ENCODE measurements at places on chromosomes 12 and 14.

DNA sequence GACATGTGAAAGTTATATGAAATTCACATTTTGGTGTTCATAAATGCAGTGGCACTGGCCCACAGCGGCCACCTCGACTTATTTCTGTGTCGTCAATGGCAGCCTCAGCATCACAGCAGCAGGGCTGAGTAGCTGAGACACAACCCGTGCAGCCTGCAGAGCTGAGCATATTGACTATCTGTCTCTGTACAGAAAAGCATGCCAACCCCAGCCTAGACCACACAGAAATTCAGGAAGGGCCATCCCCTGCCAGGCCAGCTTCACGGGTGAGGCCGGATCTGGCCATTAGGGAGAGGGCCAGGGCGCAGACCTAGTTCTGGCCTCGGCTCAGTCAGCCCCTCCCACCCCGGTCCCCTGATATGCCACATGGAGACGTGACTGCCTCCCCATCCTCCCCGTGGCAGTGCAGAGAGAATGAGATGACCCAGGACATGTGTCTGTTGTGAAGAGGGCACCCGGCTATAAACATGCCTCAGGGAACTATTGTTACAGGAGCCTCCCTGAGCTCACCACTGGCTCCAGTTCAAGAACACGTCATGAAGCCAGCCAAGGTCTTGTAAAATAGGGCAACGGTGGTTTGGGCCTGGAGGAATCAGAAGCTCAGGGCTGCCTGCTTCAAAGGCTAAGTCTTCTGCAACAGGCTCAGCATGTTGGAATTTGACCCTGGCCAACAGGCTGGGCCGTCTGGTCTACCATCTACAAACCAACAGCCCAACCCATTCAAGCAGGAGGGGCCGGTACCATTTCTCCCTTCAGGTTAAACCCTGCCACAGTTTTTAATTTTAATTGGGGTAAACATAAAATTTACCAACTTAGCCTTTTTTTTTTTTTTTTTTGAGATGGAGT, 25.5 kb downstream of the SCARB1 start:
- no peak for DNase-seq

- DNase-seq = no peak
Observed at GRCh38 chr12:52007158-52007921, 594 bp downstream of the TAMALIN start.

DNA sequence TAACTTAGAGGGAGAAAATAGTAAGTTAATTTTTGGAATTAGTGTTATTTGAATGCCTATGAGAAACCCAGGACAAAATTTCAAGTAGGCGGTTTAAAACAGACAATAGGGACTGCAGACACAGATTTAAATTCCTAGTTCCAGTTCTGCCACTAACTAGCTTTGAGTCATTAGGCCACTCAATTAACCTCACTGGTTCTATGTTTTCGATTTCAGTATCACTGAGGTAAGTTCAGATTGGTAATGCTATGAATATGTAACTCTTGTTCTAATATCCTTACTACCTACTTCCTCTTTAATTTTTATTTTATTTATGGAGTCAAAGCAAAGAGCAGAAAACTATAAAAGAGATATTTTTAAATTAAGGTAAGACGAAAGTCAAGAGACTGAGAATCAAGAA, 52.6 kb downstream of the GALC start:
- no peak for DNase-seq

- DNase-seq = no peak
Observed at GRCh38 chr12:100741084-100741711, 53.4 kb upstream of the ANO4 start.

DNA sequence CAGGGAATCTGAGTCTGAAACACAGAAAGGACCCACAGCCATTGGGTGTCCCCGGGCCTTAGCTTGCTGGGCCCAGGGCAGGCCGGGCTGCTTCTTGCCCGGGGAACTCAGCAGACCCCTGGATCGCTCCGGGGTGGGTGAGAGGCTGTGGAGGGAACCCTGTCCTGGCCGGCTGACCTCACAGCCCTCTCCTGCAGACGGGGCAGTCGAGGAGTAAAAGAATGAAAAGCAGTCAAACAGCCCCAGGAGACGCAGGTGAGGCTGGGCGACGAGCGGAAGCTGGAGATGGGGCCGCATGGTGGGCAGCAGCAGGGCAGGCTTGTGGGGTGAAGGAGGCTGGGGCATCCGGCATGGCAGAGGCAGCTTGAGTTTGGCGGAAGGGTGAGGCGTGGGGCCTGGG, 57.0 kb downstream of the KIF26A start:
- DNase-seq = no peak

GRCh38 chr12:121776190-121777098, 17.0 kb downstream of the RHOF start:
- no peak for DNase-seq

DNA sequence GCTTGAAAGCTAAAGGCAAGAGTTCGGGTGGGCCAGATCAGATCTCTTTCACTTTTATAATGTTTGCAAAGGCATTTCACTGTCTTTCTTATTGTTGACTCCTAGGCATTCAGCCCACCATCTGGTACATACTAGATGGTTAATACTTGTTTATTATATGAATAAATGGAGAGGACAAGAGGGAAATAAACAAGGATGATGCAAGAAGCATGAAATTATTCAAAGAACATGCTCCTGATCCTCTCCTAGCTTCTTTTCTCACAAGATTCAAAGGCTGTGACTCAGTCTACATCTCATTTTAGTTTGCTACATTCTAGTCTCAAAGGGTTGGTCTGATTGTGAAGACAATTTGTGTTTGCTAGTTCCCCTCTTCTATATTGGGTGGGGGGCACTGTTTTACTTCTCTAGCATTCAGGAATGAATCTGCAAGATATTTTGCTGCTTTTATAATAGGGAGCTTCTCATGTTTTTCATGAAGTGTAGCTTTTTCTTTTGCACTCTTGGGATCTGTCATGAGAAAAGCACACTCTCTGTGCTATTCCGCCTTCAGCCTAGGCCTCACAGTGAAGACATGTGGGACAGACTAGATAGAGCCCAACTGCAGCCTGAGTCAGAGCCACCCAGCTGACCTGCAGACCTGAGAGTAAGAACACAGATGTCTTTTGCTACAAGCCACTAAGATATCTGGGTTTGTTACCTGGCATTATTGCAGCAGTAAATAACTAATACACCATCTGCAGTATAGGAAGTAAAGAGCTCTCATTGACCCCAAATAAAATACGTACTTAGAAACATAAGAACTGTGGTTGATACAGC, 65.7 kb downstream of the PTHLH start:
- no peak for DNase-seq

GRCh38 chr14:90698379-90698869, 117.8 kb downstream of the TTC7B start:
- DNase-seq = no peak

GRCh38 chr12:33876618-33877017, 145.7 kb upstream of the ALG10 start:
- no peak for DNase-seq

GRCh38 chr14:105908481-105908911, 382.1 kb downstream of the TMEM121 start:
- DNase-seq = no peak
